ENCODE measurements at places on chromosomes 6 and 20.
A peak's percentile ranks its signal among the peaks of the same experiment; 100 is the strongest.

GRCh38 chr6:137975188-137975940 is 108.3 kb downstream of the TNFAIP3 start:
- DNase-seq: peak; percentile 24

DNA sequence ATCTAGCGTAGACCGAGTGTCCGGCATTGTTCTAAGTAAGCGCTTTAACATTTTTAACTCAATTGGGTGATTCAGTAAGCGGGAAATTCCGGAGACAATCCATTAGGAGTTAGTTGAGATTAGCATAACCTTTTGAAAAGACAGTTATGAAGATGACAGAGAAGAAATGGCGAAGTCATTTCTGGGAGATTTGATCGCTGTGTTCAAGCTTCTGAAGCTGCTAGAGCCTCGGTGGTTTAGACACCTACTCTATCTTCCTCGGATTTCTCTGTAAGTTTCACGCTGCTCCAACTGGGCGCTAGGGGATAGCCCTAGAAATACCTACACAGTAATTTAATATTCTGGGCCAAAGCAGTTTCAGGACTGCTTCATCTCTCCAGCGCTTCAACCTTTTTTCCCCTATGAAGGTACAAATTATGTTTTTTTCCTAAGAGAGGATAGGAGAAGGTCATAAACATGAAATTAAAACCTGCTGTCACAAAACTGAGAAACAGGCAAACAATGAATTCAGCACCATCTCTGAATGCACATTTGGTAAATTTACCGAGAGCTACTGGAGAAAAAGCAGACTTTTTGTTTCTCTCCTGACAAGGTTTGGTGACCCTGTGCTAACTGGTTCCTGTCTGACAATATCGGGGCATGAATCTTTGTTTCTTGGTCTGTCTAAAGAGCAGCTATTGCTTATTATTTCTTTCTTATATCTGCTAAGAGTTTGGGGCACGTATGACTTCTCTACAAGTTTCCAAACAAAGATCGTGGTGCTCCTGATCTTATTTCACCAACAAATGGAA is 22.4 kb downstream of the ZNF311 start:
- peak; percentile 68 for DNase-seq

GRCh38 chr6:116060572-116061283 is at the start of gene FRK:
Gene FRK (minus strand): TSS chr6:116060891. CDS start chr6:116060311, 580 bp downstream.
- peak; percentile 36 for DNase-seq

DNA sequence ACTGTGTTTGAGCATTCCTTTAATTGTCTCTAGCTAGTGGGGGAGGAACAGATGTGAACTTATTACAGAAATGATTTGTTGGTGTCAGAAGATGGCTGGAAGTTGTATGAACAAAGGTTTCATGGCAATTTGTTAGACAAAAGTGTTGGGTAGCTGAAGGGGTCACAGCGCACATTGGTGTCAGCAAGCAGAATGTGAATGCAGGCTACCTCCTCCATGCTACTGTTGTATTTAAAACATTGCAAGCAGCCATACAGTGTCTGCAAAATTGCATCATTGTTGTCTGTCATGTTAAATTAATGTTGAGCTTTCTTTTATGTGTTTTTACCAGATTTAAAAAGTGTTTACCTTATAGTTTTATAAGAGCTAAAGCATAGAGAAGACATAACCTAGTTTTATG is 6.2 kb downstream of the LRRC1 start:
- DNase-seq: no peak

GRCh38 chr6:107083047-107083768 is 32.1 kb downstream of the BEND3 start:
- DNase-seq: no peak

DNA sequence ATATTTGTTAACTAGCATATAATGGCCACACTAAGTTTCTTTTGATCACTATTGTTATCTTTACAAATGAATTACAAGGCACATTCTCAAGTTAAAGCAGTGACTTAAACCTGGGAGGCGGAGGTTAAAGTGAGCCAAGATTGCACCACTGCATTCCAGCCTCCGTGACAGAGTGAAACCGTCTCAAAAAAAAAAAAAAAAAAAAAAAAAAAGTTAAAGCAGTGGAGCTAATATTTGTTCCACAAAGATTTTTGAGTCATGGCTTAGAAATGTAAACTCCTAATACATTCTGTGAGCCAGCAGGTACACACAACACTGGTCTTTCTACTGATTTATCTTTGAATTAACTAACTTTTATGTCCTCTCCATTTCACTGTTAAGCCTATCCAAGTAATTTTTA is 221.7 kb upstream of the HTR1E start:
- DNase-seq: peak; percentile 42

DNA sequence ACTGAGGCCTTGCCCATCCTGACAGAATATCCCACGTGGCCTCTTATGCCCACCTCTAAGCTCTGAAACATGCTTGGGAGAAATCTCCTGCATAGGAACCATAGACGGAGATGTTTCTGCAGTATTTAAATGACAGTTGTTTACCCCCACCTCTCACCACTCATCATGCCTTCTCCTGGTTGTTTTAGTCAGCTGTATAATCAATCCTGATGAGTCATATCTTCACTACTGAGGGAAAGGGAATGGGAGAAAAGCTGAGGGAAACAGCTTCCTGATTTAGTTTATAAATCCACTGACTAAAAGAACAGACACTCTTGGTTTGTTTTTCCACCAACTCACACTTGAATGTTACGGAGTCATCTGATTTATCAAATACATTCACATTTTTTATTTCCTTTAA is 113.2 kb upstream of the TENT5A start:
- peak; percentile 88 for DNase-seq

DNA sequence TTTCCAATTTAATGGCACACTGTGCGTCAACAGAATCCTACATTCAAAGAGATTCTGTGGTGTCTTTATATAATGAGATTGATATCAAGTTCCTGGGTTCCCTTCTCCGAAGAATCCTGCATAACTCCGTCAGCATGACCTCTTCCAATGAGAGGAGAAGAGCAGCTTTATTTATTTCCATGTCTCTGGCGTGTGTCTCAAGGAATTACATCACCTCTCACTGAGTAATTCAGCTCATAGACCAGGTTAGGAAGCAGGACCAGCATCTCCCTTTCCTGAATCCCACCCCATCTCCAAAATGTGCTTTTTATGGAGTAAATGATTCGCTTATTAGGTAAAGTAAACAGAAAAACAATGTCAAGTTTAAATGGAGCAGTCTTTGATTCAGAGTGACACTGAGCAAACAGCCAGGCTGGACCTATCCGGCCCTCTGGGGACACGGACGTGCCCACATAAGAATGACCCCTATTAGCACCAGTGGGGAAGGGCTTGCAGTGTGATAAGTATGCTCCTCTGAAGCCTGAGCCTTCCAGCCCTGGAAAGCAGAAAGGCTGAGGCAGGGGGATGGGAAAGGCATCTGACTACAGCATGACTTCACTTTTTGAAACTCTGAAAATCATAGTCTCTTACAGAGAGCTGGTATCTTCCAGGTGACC is 165.2 kb downstream of the CLIC5 start:
- no peak for DNase-seq

- peak; percentile 90 for DNase-seq
Observed at GRCh38 chr6:74568861-74569260, 637.0 kb downstream of the COL12A1 start.

- peak; percentile 33 for DNase-seq
Observed at GRCh38 chr6:128412680-128413079, 107.7 kb downstream of the PTPRK start.

GRCh38 chr6:98840996-98841513 is 6.7 kb downstream of the POU3F2 start:
- DNase-seq: no peak

GRCh38 chr6:163197839-163198238 is 216.7 kb upstream of the QKI start:
- DNase-seq: no peak

DNA sequence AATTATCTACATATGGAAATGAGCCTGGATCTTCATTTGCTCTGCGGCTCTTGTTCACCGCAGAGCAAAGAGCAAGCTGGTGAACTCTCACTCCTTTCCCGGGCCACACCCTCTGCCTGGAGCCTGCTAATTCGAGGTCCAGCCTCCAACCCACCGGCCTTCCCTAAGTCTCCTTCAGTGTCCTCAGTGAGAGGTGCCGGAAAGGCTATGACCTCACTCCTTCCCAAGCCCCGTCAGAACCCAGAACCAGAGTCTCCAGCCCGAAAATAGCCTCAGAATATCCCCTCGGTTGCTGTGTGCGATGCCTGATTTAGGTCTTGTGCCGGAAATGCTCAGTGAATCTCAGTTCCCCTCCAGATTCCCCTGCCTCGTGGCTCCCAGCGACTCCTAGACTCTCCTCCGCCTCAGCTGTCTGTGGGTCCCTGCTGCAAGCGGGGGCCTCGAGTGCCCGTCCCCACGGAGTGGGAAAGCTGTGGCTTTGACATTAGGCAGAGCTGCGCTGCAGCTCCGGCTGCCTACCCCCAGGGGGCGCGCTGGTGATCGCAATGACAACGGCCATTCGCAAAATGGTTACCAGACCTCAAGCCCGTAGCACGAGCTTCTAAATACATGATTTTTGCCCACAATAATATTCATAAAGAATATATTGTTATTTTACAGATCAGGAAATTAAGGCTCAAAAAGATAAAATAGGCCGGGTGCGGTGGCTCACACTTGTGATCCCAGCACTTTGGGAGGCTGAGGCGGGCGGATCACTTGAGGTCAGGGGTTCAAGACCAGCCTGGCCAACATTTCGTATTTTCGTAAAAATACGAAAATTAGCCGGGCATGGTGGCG is 4.1 kb upstream of the BNIP5 start:
- DNase-seq: peak; percentile 58

- DNase-seq: no peak
Observed at GRCh38 chr20:21265261-21266190, 37.6 kb upstream of the XRN2 start.

DNA sequence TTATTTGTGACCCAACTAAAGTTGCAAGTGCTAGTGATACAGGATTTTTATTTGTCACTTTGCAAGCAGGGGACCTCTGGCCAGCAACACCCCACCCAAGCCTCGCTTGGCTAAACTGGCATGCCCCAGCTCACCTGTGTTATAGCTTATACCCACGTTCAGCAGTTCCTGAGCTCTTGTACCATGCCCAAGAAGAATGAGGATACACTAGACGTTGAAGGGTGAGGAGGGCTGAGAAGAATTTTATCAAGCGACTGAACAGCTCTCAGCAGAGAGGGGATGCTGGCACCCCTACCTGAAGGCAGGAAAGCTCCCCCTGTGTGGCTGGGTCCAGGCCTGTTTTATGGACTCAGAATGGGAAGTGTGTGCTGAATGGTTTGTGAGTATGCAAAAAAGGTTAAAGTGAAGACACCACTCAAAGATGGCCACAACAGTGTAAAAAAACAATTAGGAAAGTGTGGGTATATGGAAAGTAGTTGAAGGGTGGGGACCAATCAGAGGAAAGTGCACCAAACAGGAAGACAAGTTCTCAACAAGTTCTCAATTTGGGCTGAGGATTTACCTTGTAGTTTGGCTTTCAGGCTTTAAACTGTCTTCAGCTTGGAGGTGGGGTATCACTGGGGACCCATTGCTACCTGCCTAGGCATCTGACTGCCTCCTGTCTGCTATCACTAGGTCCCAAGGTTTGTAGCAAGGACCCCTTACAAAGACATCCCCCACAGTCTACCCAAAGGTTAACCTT is 15.0 kb downstream of the BTN2A1 start:
- no peak for DNase-seq

DNA sequence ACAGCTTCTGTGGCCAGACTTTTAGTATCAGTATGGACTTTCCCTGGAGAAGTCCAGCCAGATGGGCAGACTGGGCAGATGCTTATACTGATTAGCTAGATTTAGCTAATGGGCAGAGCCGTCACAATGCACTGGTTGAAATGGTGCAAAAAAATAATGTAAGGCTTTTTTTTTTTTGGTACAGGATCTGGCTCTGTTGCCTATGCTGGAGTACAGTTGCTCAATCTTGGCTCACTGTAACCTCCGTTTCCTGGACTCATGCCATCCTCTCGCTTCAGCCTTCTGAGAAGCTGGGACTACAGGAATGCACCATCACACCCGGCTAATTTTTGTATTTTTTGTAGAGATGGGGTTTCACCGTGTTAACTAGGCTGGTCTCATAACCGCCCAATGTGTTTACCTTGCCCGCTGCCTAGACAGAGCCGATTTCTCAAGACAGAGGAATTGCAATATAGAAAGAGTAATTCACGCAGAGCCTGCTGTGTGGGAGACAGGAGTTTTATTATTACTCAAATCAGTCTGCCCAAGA is 16.4 kb upstream of the KIFC1 start:
- DNase-seq: peak; percentile 73

GRCh38 chr20:10965936-10966470 is 292.2 kb upstream of the JAG1 start:
- DNase-seq: no peak

GRCh38 chr6:7541175-7542064 is at the start of gene DSP:
Gene DSP (plus strand): TSS chr6:7541671. CDS start chr6:7541916, 245 bp downstream.
- peak; percentile 83 for DNase-seq

DNA sequence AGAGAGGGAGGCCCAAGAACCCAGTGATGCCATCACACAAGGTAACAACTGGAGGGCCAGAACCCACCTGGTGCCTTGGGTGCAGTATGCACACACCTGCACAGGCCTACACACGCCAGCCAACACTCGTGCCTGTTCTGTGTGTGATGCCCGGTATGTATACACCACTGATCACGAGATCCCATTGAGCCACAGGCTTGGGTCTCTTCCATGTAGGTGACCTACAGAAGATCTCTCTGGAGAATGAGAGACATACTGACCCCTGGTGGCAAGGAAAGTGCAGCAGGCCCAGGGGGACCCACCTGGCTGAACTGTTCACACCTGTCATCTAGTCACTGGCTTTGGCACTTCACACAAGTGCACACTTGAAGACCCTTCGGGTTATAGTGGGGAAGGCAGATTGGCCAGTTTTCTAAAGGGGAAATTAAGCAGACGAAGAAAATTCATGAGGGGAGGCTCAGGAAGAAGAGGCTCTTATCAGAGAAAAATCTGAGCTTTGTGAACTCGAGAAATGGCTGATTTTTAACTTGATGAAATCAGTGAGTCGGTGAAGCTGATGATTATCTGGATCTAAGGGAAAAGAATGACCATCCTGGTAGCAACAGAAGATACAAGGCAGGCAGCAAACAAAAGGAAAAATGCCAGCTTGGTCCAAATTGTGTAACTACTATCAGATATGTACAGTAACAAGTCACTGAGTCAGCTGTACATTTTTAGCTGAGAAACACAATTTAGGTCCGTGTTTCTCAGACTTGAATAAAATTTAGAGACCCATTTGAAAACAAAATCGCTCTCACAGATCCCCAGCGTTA is 69.1 kb upstream of the PBOV1 start:
- DNase-seq: no peak

DNA sequence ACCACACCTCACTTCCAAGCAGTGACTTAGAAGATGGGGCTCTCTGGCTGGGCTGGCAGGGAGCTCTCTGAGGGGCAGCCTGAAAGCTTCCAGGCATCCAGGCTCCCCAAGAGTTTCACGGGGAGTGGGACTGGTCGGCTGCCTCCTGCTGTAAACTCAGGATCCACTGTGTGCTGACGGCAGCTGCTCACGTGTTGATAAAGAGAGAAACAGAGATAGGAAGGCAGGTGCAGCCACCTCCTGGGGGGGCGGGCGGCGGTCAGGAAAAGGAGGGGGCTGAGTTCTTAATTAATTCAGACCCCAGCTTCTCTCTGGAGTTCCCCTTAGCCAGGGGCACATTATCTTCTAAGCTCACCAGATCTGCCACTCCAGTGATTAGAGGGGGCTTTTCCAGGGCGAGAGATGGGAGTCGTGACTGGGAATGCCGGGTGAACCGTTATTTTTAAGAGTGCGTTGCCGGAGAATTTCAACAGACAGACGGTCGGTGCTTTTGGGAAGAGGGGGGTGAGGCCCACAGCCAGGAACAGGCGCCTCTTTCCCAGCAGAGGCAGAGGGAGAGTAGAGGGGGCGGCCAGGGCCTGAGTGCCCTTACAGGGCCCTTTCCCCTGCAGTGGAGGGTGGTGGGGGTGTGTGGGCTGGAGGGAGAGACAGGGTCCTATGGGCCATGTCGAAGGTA is 70.9 kb downstream of the CD40 start:
- DNase-seq: no peak

Measured in fibroblast of skin of back (primary cell).